ENCODE measurements at places on chromosomes 3 and 15.

GRCh38 chr3:139909811-139910210, 25.2 kb upstream of the CLSTN2 start:
- no peak for DNase-seq

GRCh38 chr3:100083209-100083608, 31.1 kb downstream of the FILIP1L start:
- DNase-seq = no peak

DNA sequence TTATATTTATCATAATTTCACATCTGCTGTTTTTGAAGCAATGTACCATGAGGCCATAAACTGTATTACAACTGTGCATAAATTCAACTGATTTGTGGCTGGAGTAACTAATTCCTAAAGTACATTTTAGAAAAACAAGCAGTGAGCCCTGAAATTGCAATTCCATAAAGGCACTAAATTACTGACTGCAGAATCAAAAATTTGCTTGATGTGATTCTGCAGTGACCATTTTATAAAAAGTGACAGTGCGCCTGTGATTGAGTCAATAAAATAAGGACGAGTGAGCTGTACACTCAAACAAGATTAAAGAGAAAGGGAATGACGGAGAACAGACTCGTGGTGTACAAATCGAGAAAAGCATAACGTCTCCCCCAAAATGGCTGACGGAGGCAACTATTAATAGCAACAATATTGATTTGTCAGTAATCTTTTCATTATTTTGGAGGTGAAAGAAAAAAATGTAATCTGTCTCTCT, 121.4 kb upstream of the MEIS2 start:
- no peak for DNase-seq

DNA sequence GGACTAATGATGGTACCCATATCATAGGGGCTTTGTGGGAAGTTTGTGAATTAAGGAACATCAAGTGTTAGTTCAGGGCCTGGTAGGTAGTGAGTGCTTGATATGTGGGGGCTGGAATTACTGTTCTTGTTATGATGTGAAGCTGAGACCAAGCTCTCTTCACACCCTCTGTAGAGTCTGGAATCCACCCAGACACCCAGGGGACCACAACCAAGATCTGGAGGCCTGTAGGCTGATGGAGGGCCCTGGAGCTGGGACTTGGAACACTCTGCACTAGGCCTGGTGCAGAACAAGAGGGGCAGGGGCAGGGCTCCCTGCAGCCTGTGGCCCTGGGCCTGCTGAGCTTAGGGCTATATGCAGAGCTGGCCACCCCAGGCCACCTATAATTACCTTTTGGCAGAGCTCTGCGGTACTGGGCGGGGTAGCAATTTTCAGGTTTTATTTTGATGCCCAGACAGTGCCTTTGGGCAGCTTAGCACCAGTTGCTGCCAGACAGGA, 13.1 kb upstream of the PRKCD start:
- no peak for DNase-seq

DNA sequence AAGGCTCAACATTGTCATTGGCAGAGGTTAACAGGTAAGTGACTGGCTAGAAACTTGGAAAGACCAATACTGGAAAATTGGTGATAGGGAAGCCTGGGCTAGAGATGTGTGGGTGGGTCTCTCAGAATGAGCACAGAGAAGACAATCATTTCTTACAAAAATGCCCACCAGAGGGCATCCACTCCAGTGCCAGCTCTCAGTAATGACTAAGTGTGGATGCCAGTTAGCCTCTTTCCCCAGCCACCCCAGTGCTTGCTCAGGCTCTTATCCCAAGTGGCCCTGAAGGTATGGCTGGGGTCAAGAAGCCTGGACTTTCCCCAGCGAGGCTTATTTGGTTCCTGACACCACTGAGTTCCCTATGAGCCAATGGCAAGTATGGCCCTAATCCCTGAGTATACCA, 115.9 kb upstream of the ST8SIA2 start:
- DNase-seq = peak; percentile 55

- DNase-seq = no peak
Observed at GRCh38 chr3:104291878-104292277, 1074.8 kb upstream of the ALCAM start.

DNA sequence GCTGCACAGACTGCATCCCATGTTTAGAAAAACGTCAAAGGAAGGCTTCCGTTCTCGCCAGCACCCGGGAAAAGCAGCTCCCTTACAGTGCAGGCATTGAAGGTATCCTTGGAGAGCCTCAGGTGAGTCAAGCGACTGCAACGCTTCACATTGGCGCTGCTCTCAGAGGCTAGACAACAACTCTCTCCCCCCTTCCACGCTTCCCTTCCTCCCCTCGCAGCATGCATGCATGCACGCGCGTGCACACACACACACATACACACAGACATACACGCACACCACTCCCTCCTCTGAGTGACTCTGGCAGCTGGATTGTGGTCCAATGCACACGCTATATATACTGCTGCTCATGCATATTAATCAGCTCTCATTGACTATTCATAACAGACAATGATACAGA, 191.1 kb downstream of the PDZRN3 start:
- DNase-seq = no peak

DNA sequence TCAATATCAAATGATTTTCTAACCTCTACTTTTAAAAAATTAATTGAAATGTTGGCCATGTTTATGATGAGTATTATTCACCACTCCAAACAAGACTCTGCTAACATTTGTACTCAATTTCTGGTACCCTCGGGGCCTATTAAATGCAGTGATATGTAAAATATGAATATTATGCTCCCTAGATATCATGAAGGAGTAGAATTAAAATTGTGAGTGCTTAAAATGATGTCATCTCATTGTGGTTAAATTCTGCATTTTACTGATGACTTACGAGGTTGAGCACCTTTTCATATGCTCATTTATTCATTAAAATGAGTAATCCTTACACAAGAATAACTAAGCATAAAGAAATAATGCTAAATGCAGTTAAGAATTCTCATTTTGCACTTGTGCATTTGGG, 159.9 kb downstream of the OCA2 start:
- DNase-seq = no peak

DNA sequence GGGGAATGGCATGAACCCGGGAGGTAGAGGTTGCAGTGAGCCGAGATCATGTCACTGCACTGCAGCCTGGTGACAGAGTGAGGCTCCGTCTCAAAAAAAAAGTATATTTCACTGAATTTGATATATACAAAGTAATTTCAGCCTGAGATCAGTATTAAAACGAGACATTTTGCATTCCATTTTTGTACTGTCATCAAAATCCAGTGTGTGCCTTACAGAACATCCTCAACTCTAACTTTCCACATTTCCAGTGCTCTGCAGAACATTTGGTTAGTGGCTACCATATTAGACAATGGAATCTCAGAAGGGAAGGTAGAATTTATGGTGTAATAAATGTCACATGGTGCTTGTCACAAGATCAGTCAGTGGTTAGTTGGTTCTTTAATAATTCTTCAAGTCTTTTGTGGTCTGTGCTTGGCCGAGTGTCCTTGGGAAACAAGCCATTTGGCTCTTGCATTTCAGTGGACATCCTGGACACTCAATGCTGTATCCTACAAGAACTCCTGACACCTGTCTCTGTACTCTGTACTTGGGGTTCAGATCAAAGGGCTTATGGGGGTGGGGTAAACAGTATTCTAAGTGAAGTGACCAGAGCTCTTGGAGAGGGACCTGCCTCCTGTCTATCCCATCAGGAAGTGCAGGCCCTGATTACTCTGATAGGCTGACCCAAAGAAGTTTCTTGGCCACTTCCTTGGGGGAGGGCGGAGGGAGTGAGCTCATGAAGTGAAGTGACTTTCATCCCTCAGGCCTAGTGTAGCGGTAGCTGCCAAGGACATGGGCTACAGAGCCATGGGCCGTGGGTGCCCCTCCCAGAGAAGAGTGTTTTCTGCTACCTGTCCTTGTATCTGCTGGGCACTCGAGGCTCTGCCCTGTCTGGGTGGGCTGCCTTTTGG, 3.7 kb downstream of the ACVR2B start:
- no peak for DNase-seq

DNA sequence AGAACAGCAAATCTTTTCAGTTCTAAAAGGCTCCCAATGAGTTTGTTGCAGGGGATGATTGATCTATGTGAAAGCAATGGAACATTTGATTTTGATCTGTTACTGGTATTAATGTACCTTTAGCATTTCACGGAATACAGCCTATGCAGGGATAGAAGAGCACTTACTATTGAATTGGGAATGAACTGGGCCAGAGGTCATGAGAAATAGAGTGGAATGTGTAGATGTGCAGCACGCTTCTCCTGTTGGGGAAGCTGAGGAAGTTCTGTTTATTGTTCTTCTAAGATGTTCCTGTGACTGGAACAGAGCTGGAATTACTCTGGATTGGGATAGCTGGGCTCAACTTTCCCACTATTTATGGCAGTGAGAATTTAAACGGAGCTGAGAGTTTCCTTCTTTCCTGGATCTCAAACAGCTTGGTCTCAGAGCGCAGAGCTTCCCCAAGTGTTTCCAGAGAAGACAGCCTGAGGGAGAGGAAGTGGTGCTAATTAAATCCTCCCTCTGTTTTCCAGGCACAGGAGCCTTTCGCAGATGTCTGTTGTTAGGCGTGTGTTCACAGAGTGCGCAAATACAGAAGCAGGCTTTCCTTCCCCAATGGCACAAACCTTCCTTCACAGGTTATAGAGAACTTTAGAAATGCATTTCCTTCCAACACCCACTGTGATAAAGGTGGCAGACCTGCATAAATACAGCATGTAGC, 32.5 kb downstream of the TPRG1 start:
- DNase-seq = peak; percentile 6

- DNase-seq = no peak
Observed at GRCh38 chr3:121794264-121794983, 40.4 kb downstream of the IQCB1 start.

GRCh38 chr3:189188466-189188865, 16.7 kb downstream of the TPRG1 start:
- no peak for DNase-seq

GRCh38 chr3:192864941-192865340, 52.7 kb downstream of the MB21D2 start:
- DNase-seq = no peak

- no peak for DNase-seq
Observed at GRCh38 chr3:143595456-143596077, 252.7 kb downstream of the SLC9A9 start.

GRCh38 chr3:17046623-17047022, 161.9 kb downstream of the PLCL2 start:
- no peak for DNase-seq

GRCh38 chr15:67594770-67595169, 52.3 kb downstream of the MAP2K5 start:
- no peak for DNase-seq

DNA sequence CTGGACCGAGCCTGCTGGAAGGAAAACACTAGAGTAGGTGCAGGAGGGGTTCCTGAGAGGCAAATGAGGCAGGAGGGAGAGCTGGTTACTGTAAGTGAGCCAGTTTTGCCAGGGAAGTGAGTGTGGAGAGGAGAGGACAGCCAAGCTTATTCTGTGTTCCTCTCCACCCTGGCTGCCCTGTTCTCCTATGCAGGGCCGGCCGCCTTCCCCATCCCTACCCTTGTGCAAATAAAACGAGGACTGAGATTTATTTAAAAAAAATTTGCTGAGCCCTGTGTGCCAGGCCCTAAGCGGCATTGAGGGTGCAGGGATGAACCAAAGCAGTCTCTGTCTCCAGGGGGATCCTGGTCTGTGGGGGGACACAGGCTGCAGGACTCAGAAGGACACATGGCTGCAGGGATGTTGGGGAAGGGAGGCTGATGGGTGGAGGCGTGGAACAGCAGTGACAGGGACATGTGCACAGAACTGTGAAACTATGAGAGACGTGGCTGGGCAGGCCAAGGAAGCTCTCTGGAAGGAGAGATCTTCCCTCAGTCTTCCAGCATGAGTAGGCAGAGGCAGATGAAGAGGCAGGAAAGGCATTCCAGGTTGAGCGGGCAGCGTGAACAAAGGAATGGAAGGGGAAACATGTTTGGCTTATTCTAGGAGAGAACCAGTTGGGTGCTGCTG, 12.1 kb downstream of the CORO2B start:
- no peak for DNase-seq

- DNase-seq = no peak
Observed at GRCh38 chr3:38630070-38630469, 19.4 kb downstream of the SCN5A start.

- DNase-seq = no peak
Observed at GRCh38 chr15:35540885-35541284, 5.1 kb downstream of the DPH6 start.

DNA sequence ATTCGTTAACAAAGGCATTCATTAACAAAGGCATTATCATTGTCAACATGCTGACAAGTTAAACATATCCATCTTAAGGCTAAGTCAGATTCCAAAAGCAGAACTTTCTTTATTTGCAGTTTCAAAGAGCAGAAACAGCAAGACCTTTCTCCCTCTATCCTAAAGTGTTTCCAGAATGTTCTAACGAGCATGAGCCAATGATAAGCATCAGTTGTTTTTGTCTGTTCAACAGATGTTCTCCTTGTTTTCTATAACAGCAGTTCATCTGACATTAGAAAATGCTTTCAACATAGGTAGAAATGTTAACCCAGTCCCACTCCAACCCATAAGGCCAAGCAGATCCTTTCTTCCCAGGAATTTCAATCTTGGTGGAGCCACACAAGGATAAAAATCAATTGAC, 77.6 kb upstream of the POMGNT2 start:
- no peak for DNase-seq

DNA sequence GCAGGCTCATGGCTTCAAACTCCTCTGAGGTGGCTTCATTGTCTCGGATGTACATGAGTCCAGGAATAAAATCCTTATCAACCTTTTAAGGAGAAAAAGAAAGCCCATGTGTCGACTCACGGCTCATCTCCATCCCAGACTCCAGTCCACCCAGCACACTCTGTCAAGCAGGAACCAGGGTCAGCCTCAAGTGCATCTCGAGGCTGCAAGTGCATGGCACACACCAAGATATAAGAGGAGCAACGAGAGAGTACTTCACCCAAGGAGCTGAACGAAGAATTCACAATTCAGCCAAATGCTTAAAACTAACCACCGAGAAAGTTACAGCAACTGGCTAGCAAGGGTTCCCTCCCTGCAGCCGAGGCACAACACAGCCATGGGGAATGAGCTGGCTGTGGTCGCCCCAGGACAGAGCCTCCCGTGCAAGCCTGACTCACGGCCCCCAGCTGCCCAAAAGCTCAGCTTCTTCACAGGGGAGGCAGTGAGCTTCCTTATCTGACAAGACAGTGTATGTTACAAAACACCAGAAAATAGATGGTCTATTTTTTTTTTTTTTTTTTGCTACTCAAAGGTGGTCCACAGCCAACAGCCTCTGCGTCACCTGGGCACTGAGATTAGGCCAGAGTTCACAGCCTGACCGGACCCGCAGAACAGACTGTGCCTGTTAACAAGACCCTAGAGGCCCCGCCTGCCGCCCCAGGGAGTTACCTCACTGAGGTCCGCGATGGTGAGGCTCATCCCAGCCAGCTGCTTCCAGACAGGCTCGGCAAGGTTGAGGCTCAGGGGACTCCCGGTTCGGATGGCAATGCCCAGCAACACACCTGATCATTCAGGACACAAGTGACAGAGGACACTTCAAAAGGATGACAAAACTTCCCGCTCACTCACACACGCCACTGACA, 15.9 kb upstream of the OCA2 start:
- DNase-seq = no peak
